Caki2 (cell line): ENCODE measurements at places on chromosomes 16 and 17.
A peak's percentile ranks its signal among the peaks of the same experiment; 100 is the strongest.

DNA sequence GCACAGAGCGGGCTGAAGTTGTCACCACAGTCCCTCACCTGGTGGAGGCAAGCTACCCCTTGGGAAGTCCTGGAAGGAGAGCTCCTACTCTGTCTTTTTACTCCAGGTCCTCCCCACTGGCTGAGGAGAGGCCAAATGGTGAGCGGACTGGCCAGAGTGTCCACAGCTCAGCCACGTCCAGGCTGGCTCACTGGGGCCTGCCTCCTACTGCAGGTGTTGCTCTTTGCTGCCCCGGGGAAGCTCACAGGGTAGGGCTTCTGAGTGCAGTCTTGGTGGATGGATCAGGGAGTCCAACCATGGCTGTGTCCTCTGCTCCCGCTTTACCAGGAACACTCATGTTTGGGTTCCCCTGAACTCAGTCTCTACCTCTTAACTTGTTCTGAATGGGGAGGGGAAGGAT, 2.7 kb downstream of the B9D1 start:
- no peak for DNase-seq

GRCh38 chr17:19303367-19303776, 59.2 kb downstream of the B9D1 start:
- DNase-seq: peak; percentile 41

- DNase-seq: no peak
These were observed 13.1 kb upstream of the MMD start for GRCh38 chr17:55434721-55435120.

- DNase-seq: no peak
These were observed 6.4 kb downstream of the DOC2A start for GRCh38 chr16:30004424-30004776.

DNA sequence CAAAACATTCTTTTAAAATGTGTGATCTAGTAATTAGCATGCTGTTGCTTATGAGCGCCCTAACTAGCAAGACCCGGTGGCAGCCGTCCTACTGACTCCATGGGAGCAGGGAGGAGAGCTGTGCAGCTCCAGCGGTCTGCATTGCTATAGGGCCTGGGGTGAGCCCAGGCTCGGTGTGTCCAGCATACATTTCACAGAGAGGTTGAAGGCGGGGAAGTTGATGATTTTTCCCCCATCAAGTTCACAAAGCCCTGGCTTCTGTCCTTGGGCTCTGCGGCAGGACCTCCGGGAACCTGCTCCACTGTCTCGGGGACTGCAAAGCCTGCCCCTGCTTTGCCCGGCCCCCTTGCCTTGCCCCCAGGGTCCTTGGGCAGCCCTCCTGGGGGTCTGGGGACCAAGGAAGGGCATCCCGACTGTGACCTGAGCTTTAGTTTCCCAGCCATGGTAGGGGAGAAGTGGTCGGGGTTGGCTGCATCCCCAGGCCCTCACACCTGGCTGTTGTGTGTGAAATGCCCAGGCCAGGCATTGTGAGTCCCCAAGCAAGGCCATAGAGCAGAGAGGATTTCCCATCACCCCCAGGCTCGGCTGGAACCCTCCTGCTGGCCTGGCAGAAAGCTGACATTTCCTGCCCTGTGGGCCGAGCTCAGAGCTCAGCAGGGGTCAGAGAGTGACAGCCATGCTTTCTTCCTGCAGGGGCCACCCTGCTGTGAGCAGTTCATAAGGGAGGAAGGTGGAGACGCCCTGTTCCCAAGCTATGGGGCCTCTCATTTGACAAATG, 24.8 kb downstream of the KCNJ12 start:
- DNase-seq: no peak

GRCh38 chr17:32303781-32304288, 38.1 kb downstream of the C17orf75 start:
- DNase-seq: no peak

DNA sequence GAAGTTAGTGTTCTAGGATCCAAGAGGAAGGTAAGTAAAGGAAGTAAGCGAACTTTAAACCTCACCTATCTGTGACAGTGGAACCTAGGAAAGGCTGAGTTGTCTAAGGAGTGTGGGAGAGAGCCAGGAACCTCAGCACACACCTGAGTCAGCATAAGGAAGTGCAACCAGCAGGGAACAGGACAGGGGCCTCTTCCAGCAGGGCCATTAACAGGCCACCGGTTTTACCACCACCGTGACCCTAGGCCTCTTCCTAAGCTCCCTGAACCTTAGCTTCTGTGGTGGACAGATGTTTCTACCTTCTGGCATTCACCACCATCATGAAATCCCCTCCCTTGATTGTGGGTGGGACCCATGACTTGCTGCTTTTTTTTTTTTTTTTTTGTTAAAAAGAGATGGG, 26.7 kb upstream of the GPATCH8 start:
- peak; percentile 35 for DNase-seq

DNA sequence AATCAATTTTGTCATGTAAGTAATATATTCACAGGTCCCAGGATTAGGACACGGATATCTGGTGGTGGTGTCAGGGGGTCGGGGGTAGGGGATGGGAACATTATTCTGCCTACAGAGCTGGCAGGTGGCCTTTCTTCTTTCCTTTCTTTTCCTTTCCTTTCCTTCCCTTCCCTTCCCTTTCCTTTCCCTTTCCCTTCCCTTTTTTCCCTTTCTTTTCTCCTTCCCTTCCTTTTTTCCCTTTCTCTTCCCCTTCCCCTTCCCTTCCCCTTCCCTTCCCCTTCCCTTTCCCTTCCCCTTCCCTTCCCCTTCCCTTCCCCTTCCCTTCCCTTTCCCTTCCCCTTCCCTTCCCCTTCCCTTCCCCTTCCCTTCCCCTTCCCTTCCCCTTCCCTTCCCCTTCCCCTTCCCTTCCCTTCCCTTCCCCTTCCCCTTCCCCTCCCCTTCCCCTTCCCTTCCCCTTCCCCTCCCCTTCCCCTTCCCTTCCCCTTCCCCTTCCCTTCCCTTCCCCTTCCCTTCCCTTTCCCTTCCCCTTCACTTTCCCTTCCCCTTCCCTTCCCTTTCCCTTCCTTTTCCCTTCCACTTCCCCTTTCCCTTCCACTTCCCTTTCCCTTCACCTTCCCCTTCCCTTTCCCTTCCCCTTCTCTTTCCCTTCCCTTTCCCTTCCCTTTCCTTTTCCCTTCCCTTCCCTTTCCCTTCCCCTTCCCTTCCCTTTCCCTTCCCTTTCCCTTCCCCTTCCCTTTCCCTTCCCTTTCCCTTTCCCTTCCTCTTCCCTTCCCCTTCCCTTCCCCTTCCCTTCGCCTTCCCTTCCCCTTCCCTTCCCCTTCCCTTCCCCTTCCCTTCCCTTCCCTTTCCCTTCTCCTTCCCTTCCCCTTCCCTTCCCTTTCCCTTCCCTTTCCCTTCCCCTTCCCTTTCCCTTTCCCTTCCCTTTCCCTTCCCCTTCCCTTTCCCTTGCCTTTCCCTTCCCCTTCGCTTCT, 145.9 kb downstream of the PRKCB start:
- DNase-seq: no peak

- DNase-seq: no peak
These were observed 833 bp downstream of the WSCD1 start for GRCh38 chr17:6070913-6071511.

DNA sequence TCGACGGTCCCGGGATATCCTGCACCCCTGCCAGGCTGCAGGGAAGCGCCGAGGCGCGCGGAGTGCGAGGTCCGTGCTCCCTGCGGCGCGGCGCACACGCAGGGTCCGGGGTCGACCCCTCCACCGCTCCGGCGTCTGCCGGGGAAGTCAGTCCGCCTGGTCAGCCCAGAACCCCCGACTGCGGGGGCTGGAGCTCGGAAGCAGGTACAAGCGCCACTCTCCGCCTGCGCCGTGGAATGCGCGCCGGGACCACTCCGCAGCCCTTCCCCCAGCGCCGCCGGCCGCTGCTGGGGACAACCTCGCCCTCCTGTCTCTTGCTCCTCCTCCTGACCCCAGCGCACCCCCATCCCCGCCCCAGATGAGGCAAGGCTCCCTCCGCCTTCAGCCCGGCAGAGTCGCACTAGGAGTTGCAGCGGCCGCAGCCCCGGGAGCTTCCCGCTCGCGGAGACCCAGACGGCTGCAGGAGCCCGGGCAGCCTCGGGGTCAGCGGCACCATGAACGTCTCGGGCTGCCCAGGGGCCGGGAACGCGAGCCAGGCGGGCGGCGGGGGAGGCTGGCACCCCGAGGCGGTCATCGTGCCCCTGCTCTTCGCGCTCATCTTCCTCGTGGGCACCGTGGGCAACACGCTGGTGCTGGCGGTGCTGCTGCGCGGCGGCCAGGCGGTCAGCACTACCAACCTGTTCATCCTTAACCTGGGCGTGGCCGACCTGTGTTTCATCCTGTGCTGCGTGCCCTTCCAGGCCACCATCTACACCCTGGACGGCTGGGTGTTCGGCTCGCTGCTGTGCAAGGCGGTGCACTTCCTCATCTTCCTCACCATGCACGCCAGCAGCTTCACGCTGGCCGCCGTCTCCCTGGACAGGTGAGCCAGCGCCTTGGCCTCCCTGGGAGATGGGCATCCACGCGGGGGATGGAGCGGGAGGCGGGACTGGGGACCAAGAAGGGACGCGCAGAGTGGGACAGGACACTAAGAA, at the start of gene GALR2:
TSS of gene GALR2 (plus strand) at position 392 of the 974 bp plus-strand sequence. CDS start at position 495, 103 bp downstream.
- no peak for DNase-seq

GRCh38 chr16:20746461-20746860, 4.8 kb upstream of the THUMPD1 start:
- no peak for DNase-seq

DNA sequence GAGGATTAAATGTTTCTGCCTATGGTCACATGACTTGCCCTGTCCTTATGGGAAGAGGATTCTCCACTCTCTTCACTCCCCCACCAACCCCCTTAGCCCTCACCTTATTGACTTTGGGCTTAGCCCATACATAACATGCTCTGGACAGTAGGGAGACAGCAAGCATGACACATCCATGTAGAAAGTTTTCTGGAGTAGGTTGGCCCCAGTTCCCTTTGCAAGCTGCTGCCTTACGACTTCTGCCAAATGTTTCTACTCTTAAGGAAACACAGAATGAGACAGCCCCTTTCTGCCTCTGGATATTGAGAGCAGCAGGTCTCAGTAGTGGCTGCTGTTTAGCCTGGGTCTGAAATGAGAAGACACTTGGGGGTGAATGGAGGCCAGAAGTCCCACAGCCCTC, 282.2 kb downstream of the MAP2K6 start:
- no peak for DNase-seq

GRCh38 chr17:57724026-57724728, 20.9 kb downstream of the CCDC182 start:
- DNase-seq: peak; percentile 74

GRCh38 chr17:3532106-3532858, 25.3 kb downstream of the TRPV3 start:
- DNase-seq: no peak

DNA sequence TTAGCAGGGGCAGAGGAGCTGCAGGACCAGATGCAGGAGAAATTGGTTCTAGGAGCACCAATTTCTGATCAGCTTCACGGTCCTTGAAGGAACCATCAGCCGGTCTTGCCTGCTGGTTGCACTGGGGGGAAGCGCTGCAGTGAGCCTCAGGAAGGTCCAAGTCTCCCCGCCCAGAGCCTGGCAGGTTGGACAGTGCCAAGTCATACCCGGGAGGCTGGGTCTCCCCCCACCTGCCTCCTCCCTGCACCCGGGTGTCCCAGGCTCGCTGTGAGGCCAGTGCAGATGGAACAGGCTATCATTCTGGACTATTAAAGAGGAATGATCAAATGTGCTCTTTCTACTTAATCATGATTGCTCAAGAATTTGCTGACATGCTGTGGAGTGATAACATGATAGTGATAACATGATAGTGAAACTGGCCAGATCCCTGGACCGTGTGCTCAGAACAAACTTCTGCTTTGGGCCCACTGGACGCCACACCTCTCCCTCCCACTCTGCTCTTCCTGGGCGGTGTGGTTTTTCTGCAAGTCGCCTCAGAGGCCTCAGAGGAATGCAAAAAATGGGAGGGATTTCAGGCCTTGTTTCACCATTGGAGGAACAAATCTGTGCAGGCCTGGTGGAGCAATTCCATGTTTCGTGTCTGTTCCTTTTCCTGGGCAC, 236.0 kb downstream of the IRF8 start:
- no peak for DNase-seq

GRCh38 chr17:633641-634101, 81.0 kb downstream of the VPS53 start:
- peak; percentile 6 for DNase-seq

DNA sequence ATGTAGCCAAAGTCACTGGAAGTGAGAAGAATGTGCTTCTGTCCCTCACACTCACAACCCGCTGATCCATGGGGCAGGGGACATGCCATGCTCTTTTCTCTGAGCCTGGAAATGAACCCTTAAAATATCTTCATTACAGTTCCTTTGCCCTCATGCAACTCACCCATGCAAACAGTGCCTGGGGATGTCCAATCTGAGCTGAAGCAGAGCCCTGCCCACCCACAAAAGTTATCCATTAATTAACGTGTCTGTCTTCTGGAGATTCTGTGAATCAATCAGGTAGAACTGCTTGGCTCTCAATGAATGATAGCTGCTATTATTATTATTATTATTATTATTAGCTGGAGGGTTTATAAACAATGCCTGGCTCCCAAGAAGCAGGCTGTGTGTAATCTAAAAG, 133.7 kb downstream of the USP31 start:
- DNase-seq: peak; percentile 28

GRCh38 chr17:2687074-2687418, 24.5 kb downstream of the CLUH start:
- no peak for DNase-seq

DNA sequence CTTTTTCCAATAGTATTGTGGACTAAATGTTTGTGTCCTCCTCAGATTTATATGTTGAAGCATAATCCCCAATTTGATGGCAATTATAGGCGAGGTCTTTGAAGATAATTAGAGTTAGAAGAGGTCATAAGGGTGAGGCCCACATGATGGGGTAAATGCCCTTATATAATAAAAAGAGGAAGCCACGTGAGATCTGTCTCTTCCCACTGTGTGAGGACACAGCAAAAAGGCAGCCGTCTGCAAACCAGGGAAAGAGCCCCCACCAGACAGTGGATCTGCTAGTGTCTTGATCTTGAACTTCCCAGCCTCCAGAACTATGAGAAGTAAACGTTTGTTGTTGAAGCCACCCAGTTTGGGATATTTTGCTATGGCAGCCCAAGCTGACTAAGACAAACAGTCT, 76.0 kb downstream of the LYRM1 start:
- no peak for DNase-seq

GRCh38 chr16:4290236-4290830, 17.5 kb upstream of the TFAP4 start:
- peak; percentile 95 for DNase-seq

DNA sequence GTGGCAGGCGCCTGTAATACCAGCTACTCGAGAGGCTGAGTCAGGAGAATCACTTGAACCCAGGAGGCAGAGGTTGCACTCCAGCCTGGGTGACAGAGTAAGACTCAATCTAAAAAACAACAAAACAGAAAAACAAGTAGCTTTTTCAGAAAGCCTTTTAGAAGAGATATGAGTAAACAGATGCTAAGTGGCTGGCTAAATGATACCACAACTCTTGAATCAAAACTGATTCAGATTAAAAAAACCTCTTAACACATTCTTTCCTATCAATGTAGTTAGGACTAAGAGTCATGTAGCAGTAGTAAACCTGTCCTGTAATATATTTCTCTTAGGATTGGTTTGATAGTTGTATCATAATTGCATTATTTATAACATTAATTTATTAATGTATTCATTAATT, 23.0 kb downstream of the PPM1D start:
- no peak for DNase-seq
